Regular cardiac myocyte (primary cell): ENCODE measurements at places on chromosomes 5 and 9. TPM values are rescaled to one million over a fixed set of nuclear protein-coding genes. Genes with fewer than 3 reads are reported as not detected.

PITX1 gene
- 0.38 TPM in 1 of 2 replicates, not detected in the other for total RNA-seq

SLCO6A1 gene
- not detected in 2 replicates for total RNA-seq

EFNA5 gene
- total RNA-seq, result 1.4 and 2.5 TPM in 2 replicates

FOXD4L5 gene
- total RNA-seq, result under 0.01 and 0.19 TPM in 2 replicates

PCDHA1 gene
- 0.28 TPM in 1 of 2 replicates, not detected in the other for total RNA-seq

SHOC1 gene
- under 0.01 TPM in 2 replicates for total RNA-seq

CTNNAL1 gene
- total RNA-seq, result 143 and 157 TPM in 2 replicates

IFNK gene
- total RNA-seq, result not detected in 2 replicates

POU5F2 gene
- total RNA-seq, result 0.38 and 0.85 TPM in 2 replicates

FAM170A gene
- total RNA-seq, result not detected in 2 replicates

NFIL3 gene
- total RNA-seq, result 10.9 and 29.6 TPM in 2 replicates

FAM221B gene
- total RNA-seq, result not detected in 2 replicates

FLT4 gene
- total RNA-seq, result 0.56 and 0.58 TPM in 2 replicates

CMYA5 gene
- under 0.01 and 1.1 TPM in 2 replicates for total RNA-seq

GRAMD2B gene
- total RNA-seq, result 17.8 and 34.7 TPM in 2 replicates

ELOVL7 gene
- total RNA-seq, result under 0.01 and 0.28 TPM in 2 replicates

SH3PXD2B gene
- 11.9 and 12.4 TPM in 2 replicates for total RNA-seq

CBY3 gene
- not detected in 2 replicates for total RNA-seq

STC2 gene
- 449 and 1,347 TPM in 2 replicates for total RNA-seq

TAF1L gene
- not detected in 2 replicates for total RNA-seq

CARD6 gene
- 19.6 and 23.7 TPM in 2 replicates for total RNA-seq

CCL21 gene
- not detected in 2 replicates for total RNA-seq

ACER2 gene
- 4.2 and 13.0 TPM in 2 replicates for total RNA-seq

FOXD4L3 gene
- under 0.01 and 0.28 TPM in 2 replicates for total RNA-seq

SVEP1 gene
- total RNA-seq, result 14.4 and 90.8 TPM in 2 replicates

SEMA5A gene
- 18.0 and 44.3 TPM in 2 replicates for total RNA-seq

C9 gene
- 0.28 and 0.38 TPM in 2 replicates for total RNA-seq

DMRT3 gene
- total RNA-seq, result not detected in 2 replicates

KIAA1958 gene
- total RNA-seq, result 1.3 and 2.5 TPM in 2 replicates

PTPN3 gene
- 2.3 and 3.5 TPM in 2 replicates for total RNA-seq

IL9 gene
- total RNA-seq, result not detected in 2 replicates

OR2V2 gene
- total RNA-seq, result not detected in 2 replicates
